Bronchus fibroblast of lung (primary cell): ENCODE measurements at places on chromosomes 1 and 21. TPM values are rescaled to one million over a fixed set of nuclear protein-coding genes. Genes with fewer than 3 reads are reported as not detected.

Gene CD53
- total RNA-seq: not detected in 2 replicates

Gene NID1
- total RNA-seq: 68.3 and 69.0 TPM in 2 replicates

Gene TGFB2
- total RNA-seq: 0.59 and 0.84 TPM in 2 replicates

Gene TCHH
- not detected in 2 replicates for total RNA-seq

Gene PTBP2
- total RNA-seq: 11.1 and 15.1 TPM in 2 replicates

Gene WDR4
- 6.7 and 8.3 TPM in 2 replicates for total RNA-seq

Gene MAB21L3
- not detected in 2 replicates for total RNA-seq

Gene E2F2
- 3.3 and 3.7 TPM in 2 replicates for total RNA-seq

Gene PLA2G2D
- total RNA-seq: not detected in 2 replicates

Gene CYP4Z1
- not detected in 2 replicates for total RNA-seq

Gene NTPCR
- 30.3 and 34.3 TPM in 2 replicates for total RNA-seq

Gene NOC2L
- 83.5 and 93.8 TPM in 2 replicates for total RNA-seq

Gene ARHGEF19
- 11.6 and 11.9 TPM in 2 replicates for total RNA-seq

Gene FHAD1
- under 0.01 and 0.17 TPM in 2 replicates for total RNA-seq

Gene CFH
- 30.6 and 35.6 TPM in 2 replicates for total RNA-seq

Gene FNDC10
- total RNA-seq: 3.1 and 3.4 TPM in 2 replicates

Gene OR6K3
- total RNA-seq: not detected in 2 replicates

Gene SLC37A1
- total RNA-seq: 0.74 and 3.7 TPM in 2 replicates

Gene CACHD1
- 2.4 and 2.7 TPM in 2 replicates for total RNA-seq

Gene MYOG
- total RNA-seq: under 0.01 TPM in 1 of 2 replicates, not detected in the other

Gene CSMD2
- total RNA-seq: under 0.01 TPM in 2 replicates

Gene SLC35A3
- 16.6 and 19.8 TPM in 2 replicates for total RNA-seq

Gene BARHL2
- total RNA-seq: not detected in 2 replicates

Gene ANGPTL3
- not detected in 2 replicates for total RNA-seq

Gene NR1I3
- total RNA-seq: not detected in 2 replicates
